ENCODE measurements at places on chromosomes 4 and X.

- DNase-seq, result no peak
Measured at GRCh38 chr4:1043651-1044468, 32.4 kb downstream of the FGFRL1 start.

DNA sequence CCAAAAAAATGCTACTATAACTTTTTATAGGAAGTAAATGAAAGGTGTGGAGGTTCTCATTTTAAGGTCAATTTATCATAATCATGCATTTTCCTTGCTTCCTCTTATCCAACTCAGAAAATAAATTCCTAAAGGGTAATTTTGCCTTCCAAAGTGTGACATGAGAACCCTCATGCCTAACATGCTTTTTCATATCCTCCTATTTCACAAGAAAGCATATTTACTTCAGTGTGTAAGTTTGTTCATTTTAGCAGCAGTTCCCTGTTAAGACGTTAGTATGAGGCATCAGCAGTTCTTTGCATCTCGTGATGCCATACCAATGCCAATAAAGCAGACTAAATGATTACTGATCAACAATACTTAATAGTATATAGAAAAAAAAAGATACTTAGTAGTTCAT lies 18.4 kb downstream of the WDFY3 start:
- DNase-seq, result no peak

DNA sequence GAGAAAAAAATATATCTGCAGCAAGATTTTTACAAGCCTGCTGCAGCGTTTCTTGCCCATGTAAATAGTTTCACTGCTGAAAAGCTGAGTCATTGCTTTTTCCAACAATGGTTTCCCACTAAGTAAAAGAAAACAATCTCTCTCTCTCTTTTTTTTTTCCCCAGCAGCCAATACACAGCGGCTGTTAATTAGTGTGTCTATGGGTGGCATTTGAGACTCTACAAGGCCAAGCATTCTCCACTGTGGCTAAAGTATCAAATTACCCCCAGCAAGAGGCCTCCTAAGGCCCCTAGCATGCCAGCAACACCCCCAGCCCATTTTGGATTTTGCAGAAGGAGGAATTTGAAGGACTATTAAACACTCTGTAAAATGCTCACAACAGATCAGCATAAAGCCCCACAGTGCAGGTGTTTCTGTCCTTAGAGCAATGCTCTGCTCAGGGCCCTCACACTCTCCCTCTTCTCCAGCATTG lies 837.4 kb downstream of the TRIML1 start:
- no peak for DNase-seq

DNA sequence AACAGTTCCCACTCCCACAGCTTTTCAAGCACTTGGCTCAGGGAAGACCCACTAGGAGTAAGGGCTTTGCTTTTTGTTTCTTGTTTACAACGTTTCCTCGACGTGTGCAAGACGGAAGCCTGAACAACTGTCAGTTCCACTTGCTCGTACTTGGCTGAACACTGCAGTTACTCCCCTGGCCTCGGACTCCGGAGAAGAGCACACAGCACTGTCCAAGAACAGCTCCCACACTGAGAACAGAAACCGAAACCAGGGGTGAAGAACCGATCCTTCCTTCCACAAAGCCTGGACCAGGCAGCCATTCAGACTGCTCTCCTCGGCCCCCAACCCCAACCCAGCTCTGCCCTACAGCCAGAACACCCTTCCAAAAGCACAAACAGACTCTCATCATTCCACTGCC lies 25.5 kb downstream of the IRF2 start:
- DNase-seq, result no peak

DNA sequence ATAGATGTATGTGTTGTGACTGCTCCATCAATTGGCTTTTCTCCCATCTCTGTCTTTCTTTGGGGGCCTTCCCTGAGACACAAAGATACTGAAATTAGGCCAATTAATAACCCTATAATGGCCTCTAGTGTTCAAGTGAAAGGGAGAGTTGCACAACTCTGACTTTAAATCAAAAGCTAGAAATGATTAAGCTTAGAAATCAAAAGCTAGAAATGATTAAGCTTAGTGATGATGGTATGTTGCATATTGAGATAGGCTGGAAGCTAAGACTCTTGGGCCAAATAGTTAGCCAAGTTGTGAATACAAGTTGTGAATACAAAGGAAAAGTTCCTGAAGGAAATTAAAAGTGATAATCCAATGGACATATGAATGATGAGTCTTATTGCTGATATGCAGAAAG lies 452.9 kb upstream of the AGA start:
- no peak for DNase-seq

GRCh38 chr4:83582289-83582785 lies 46.4 kb downstream of the GPAT3 start:
- peak; percentile 58 for DNase-seq

DNA sequence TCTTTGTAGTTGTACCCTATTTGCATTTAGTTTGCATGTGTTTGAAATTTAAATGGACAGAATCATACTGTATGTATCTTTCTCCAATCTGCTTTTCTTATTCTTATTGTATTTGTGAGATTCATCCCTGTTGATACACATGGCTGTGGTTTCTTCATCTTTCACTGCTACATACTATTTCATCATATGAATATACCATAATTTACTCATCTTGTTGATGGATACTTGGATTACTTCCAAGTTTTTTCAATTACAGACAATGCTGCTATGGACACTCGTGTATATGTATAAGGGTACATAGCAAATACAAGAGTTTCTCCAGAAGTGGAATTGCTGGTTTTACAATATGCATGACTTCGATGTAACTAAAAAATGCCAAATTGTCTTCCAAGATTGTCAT lies 11.8 kb upstream of the KLHL8 start:
- DNase-seq, result no peak

DNA sequence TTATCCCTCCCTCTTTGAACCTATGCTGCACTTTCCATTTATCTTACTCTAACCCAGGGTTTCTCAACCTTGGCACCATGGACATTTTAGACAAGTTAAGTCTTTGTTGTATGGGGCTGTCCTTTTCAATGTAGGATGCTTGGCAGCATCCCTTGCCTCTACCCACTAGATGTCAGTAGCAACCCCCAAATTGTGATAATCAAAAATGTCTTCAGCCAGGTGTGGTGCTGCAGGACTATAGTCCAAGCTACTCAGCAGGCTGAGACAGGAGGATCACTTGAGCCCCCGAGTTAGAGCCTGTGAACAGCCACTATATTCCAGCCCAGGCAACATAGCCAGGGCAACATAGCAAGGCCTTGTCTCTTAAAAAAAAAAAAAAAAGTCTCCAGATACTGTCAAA lies 7.0 kb downstream of the LRCH2 start:
- DNase-seq, result peak; percentile 0

- DNase-seq, result no peak
Measured at GRCh38 chrX:70029863-70030262, 19.9 kb downstream of the AWAT2 start.

GRCh38 chr4:176436293-176436973 lies 116.7 kb downstream of the SPCS3 start:
- peak; percentile 3 for DNase-seq

DNA sequence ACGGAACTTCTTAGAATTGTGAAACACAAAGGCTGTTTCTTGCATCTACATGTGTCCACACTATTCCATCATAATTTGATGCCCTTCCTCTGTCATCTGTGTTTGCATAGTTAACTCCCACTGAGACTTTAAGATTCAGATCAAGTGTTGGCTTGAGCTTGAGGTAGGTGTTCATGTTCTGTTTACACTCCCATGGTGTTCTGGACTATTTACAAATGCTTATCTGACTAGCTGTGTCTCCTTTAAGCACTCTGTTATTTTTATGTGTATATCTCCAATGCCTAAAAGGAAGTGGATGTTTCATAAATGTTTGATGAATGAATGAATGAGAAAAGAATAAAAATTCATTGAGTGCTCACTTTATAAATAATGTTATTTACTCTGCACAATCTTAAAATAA lies 622.7 kb downstream of the RAB28 start:
- no peak for DNase-seq

- no peak for DNase-seq
Measured at GRCh38 chr4:146637621-146638332, 916 bp upstream of the POU4F2 start.

DNA sequence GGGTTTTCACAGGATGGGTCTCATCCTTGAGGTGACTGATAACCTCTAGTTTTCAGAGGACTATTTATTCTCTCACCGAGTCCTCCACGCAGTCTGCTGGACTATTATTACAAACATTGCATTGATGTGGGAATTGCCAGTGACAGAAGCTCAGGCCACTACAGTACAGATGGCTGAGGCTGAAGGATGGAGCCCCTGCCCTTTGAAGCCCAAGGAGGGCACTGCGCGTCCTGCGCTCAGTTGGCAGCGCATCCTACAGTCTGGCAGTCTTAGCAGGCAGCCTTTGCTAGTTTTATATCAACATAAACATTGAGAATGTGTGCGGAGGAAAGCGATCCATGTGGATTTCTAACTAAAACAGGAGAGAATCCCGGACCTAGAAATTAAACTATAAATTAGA lies 1.5 kb upstream of the RELL1 start:
- DNase-seq, result no peak

GRCh38 chrX:141879616-141880015 lies 24.1 kb upstream of the MAGEC1 start:
- no peak for DNase-seq

- no peak for DNase-seq
Measured at GRCh38 chr4:39036172-39036571, 4.0 kb upstream of the TMEM156 start.

DNA sequence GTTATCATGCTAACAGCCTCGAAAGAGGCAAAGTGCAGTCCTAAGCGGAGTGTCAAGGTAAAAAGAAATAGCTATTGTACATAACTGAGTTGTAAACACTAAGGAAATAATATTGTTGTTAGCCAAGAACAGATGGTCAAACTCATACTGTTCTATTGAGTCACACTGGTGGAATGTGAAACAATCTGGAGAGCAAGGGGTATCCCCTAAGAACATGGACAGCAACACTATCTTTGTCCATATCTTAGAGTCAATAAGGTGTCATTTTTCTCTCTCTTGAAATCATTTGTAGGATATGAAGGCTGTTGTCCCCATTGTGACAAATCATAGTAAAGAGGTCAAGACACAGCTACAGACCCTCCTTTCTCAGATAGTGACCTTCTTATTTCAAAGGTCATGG lies 4.5 kb upstream of the PDGFC start:
- no peak for DNase-seq

All from OCI-LY7 (cell line).